Pulmonary artery endothelial cell (primary cell): ENCODE measurements at places on chromosomes 5 and 9.

DNA sequence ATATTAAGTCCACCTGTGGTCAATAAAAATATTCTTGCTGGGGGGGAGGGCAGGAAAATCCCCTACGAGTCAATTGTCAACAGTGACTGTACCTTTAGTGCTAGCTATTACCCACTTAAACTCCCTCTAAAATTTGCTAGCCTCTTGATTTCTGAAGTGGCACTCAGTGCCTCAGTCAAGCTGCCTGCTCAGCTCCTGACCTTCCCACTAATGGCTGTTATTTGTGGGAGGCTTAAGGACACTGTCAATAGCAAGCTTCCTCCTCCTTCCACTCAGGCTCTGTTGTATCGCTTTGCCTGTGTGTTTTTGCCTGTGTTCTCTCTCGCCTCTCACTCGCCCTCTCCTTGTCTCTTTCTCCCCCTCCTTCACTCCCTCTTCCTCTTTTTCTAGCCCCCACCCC is 140.8 kb downstream of the BNC2 start:
- DNase-seq = no peak

GRCh38 chr9:93345643-93346230 is 105.7 kb upstream of the FAM120A start:
- DNase-seq = no peak

- no peak for DNase-seq
These were observed 29.0 kb downstream of the PDE6A start for GRCh38 chr5:149915392-149916260.

GRCh38 chr5:7087719-7088297 is 308.1 kb upstream of the ADCY2 start:
- DNase-seq = no peak

DNA sequence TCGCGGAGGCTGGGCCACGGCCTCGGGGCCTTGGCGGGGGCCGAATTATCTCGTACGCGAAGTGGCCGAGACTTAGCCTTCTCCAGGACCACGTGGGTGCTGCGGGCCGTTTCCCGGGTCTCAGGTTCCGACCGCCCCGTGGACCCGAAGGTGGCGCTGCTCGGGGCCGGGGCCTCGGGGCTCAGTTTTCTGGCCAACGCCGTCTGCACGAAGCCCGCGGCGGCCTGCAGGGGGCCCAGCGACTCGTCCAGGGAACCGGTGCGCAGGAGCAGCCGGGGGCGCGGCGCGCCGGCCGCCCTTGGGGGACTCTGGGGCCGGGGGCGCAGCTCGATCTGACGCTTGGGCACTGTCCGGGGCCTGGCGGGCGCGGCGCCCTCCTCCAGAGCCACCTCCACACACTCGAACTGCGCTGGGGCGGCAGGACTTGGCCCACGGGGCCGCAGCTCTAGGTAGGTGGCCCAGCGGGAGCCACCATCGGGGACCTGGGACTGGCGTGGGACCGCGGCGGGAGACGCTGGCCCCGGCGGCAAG is 716 bp downstream of the PROB1 start:
- no peak for DNase-seq
